ENCODE measurements at places on chromosomes 2 and 18. TPM values are rescaled to one million over a fixed set of nuclear protein-coding genes. Genes with fewer than 3 reads are reported as not detected.

The SERPINB11 gene
- polyA plus RNA-seq: not detected

The RETSAT gene
- polyA plus RNA-seq: 18.9 TPM

The ZBTB7C gene
- 1.9 TPM for polyA plus RNA-seq

The BMPR2 gene
- 7.9 TPM for polyA plus RNA-seq

The GKN1 gene
- polyA plus RNA-seq: 5.1 TPM

The VAMP8 gene
- polyA plus RNA-seq: 23.9 TPM

The UGT1A10 gene
- polyA plus RNA-seq: not detected

The TCF23 gene
- not detected for polyA plus RNA-seq

The UPP2 gene
- not detected for polyA plus RNA-seq

The SCN1A gene
- polyA plus RNA-seq: not detected

The THUMPD2 gene
- polyA plus RNA-seq: 17.8 TPM
